ENCODE measurements at places on chromosomes 4 and X.

DNA sequence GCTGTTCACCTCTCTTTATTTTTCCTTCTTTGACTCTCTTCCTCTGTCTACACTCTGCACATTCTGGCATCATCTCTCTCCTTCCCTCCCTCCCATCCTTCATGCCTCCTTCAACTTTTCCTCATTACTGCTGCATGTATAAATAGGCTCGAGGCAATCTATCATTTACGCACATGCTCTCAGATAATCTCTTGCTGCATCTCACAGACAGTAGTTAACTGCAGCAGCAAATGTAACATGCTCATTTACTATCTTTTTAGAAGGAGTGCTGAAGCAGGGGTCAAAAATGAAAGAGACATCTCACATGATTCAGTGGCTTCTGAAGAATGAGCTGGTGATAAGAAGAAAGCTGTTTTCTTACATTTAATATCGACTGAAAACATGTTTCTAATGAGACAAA lies 127.7 kb downstream of the RASL11B start:
- no peak for DNase-seq

DNA sequence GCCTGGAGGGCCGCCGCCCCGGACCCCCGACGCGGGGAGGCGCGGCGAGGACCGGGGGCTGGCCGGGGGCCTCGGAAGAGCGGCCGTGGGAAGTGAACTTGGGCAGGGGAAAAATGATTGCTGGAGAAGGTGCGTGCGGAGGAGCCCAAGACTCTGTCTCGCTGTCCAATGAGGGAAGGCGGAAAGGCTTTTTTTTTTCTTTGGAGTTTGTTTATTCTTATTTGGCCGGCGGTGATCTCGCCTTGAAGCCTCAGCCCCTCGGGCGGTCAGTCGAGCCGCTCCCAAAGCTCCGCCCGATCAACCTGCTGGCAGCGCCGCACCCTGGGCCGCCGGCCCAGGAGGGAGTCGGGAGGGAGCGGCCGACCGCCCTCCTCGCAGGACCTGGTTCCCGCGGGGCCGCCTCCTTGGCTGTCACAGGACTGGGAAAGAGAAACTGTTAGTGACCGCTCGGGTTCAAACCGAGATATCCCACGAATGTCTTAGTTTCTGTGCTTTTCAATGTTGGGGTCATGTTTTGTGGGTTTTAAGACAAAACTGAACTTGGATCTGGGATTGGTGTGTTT lies 2.5 kb downstream of the CPEB2 start:
- peak; percentile 88 for DNase-seq

DNA sequence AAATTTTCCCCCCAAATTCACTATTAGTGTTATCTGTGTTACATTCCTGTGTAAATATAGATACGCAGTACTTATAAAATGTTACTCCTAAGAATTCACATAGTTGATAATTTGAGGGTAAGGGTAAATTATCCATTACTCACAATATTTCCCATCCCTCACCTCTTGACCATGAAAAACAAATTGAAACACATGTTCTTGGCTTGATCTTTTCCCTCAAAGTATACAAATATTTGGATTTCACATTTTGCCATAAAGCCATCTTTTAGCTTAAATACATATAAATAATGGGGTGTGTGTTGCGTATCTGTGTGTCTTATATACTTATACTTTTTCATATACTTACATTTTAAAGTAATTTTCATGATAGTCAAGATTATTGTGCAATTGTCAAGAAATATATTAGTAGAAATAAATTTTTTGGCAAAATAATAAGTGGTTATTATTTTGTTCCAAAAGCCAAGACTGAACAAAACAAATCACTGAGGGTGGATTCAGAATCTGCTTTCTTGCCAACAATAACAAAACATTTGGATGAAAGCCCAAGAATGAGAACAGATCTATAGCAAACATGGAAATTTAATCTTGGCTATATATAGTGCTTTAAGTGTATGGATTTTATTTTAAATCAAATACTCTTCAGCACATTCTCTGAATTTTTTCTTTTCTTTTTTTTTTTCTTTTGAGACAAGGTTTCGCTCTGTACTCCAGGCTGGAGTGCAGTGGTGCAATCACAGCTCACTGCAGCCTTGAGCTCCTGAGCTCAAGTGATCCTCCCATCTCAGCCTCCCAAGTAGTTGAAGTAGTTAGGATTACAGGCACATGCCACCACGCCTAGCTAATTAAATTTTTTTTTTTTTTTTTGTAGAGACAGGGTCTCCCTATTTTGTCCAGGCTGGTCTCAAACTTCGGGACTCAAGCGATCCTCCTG lies 48.5 kb upstream of the PRSS48 start:
- DNase-seq, result no peak

DNA sequence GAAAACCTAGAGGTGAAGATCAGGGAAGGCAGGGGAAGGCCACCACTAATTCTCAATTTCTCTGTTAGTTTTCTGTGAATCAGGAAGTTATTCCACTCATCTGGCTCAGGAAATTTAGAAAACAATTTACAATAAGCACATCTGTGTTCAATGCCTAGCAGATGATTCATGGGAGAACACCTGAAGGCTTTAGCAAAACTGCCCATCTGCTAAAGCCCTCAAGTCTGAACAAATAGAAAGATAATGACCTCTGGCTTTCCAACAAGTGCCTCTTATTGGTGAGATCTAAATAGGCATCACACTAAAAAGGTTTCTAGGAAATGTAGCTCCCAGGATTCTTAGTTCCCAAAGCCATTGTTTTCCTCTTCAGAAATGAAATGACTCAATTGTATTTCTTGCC lies 122.1 kb upstream of the GNPDA2 start:
- DNase-seq, result no peak

- no peak for DNase-seq
Observed at GRCh38 chr4:16721613-16722291, 176.7 kb downstream of the LDB2 start.

GRCh38 chr4:182400081-182400480 lies 156.9 kb downstream of the TENM3 start:
- no peak for DNase-seq

DNA sequence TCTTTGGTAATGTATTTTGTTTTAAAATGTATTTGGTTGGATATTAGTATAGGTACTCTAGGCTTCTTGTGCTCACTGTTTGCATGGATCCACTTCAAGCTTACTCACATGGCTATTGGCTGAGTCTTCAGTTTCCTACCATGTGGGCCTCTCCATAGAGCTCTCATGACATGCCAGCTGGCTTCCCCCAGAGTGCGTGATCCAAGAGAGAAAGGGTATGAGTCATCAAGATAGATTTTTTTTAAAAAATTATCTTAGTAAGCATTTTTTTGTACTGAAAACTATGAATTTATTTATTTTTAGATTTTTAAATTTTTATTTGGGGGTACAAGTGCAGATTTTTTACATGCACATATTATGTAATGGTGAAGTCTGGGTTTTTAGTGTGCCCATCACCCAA lies 219.1 kb upstream of the AMOT start:
- no peak for DNase-seq

DNA sequence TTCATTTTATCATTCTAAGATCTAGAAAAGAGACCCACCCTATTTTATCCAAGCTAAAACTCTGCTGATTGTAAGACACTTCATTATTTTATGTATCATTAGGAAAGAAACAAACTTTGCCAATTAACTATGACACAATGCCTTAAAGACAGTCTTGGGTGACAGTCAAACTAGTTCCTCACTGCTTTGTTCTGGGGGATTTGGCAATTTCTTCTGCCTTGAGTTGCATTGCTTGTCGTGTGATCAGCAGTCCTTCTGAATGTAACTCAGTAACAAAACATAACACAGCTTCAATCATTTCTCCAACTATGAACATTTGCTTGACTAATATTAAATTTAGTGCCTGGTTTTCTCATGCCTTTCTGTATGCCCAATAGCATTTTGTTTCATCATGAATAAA lies 577.9 kb upstream of the DIPK2B start:
- no peak for DNase-seq

- DNase-seq, result no peak
Observed at GRCh38 chr4:26751004-26751403, 109.6 kb upstream of the STIM2 start.

GRCh38 chr4:14524276-14524675 lies 478.0 kb upstream of the CPEB2 start:
- DNase-seq, result no peak

DNA sequence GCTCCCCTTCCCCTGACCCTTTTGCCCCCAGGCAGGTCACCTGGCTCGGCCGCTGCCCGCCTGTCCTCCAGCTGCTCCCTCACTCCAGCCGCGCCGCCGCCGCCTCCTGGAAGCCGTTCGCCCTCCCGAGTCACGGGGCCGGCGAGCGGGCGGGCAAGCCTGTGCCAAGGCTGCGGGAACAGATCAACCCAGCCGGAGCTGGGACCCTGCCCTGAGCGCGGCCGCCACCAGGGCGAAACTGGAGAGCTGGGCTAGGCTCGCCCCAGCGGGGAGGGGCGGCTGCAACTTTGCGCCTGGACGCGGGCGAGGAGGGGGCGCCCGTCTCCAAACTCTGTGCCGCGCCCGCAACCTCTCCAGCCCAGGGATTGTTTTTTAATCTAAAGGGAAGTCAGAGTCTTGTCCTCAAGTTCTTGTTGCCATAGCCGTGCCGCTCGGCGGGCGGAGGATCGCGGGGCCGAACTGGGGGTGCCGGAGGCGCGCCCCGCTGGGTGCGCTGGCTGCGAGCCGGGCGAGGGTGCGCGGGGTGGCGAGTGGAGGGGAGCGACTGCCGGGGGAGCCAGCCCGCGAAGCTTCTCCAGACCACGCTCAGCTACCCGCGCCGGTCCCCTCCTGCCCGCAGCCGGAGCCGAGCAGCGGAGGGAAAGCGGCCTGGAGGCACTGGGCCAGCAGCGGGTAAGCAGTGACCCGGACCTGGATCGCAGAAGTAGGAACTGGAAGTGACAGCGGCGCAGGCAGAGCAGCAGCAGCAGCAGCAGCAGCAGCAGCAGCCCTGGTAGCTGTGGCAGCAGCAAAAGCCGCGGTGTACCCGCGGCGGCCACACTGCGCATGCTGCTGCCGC lies 13.4 kb downstream of the ARHGEF6 start:
- DNase-seq, result peak; percentile 81

DNA sequence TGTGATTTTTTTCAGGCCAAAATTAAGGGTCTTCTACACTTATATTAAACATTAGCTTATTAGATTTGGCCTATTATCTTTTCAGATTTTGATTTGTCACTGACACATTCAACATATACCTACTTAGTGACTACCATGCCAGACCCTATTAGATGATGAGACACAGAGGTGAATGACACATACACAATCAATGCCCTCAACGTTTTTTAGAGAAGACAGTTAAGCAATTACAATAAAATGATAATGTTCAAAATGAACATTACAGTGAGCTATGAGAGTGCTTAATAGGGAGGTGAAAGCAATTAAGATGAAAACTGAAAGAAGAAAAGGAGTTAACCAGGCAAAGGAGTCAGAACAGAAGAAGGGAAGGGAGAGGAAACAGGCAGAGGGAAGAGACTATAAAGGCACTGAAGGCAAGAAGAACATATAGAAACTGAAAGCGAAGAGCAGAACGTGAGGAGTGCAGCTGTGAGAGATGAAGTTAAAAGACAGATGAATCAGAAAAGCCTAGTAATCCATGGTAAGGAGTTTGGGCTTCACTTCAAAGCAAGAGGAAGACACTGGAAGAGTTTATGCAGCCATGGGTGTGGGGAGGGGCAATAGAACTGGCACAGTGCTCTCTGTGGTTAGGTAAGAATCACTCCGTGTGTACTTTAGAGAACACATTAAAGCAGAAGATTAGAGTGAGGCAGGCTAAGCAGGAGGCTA lies 119.0 kb downstream of the REELD1 start:
- DNase-seq, result peak; percentile 70

DNA sequence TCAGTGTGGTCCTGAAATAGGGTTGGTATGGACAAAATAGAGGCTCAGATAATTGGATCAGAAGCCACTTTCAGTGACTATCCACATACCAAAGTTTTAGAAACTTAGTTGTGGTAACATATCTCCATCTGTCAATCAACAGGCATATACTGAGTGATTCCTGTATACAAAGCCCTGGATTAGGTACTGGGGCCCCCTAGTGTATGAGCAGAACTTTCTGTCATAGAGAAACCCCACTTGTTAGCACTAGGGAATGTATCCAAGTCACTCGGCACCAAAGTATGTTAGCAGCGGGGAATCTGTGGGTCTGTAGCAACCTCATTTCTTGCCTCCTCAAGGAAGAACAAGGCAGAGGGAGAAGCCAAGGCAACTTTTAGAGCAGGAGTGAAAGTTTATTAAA lies 50.7 kb downstream of the MAP7D3 start:
- peak; percentile 69 for DNase-seq

GRCh38 chrX:25278341-25278740 lies 262.6 kb upstream of the ARX start:
- no peak for DNase-seq

DNA sequence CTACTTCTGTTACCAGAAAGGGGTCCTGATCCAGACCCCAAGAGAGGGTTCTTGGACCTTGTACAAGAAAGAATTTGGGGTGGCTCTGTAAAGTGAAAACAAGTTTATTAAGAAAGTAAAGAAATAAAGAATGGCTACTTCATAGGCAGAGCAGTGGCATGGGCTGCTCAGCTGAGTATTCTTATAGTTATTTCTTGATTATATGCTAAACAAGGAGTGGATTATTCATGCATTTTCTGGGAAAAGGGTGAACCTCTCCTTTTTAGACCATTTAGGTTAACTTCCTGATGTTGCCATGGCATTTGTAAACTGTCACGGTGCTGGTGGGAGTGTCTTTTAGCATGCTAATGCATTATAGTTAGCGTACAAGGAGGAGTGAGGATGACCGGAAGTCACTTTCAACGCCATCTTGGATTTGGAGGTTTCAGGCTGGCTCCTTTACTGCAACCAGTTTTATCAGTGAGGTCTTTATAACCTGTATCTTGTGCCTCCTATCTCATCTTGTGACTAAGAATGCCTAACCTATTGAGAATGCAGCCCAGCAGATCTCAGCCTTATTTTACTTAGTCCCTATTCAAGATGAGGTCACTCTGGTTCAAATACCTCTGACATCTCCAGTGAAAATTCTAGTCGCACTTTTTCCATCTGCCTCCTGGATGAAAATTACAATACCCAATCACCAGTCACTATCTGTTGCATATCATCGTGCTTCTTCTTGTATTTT lies 15.5 kb upstream of the TDO2 start:
- no peak for DNase-seq

DNA sequence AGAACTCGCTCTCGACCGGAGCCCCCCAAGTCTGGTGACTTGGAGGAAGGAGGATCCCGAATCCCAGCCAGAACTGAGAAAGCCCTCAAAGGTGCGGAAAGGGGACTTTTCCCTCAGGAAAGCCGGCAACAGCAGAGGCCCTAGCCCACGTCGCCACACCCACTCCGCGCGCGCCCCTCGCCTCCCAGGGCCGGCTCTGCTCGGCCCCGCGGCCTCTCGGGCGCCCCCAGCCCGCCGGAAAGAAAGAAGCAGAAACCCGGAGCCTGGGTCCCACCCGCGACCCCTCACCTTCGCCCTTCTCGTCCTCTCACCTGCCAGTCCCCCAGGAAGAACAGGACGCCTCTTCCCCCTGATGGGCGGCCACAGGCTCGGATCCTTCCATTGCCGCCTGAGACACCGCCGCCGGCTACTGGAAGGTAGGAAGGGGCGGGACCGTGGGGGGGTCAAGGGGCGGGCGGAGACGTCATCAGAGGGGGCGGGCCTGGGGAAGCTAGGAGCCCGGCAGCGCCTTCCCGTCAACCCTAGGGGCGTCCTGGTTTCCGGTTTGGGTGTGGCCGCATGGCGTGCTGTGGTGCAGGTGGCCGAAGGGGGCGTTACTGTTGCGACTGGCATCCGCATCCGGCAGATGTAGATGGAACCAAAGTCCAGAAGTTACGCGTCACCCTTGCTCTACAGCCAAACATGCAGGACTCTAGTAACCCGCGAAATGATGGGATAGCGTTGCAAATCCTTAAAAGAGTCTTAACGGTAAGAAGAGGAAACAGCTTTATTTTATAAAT lies at the start of gene UBA6:
Gene UBA6, minus strand, starts transcription at position 418 of the 779 bp plus-strand sequence. Its CDS starts 36 bp downstream, at position 382.
- peak; percentile 98 for DNase-seq

GRCh38 chrX:11954176-11954575 lies 184.1 kb upstream of the FRMPD4 start:
- DNase-seq, result no peak

GRCh38 chr4:107791902-107792301 lies 32.8 kb upstream of the SGMS2 start:
- DNase-seq, result no peak
